ENCODE measurements at places on chromosomes 16 and 17. TPM values are rescaled to one million over a fixed set of nuclear protein-coding genes. Genes with fewer than 3 reads are reported as not detected.

Gene TOX3
- total RNA-seq = not detected

Gene PYY
- total RNA-seq = 0.51 TPM

Gene VKORC1
- total RNA-seq = 70.2 TPM

Gene TOP3A
- total RNA-seq = 19.0 TPM

Gene CD79B
- total RNA-seq = 1,164 TPM

Gene HBA1
- total RNA-seq = not detected

DNA sequence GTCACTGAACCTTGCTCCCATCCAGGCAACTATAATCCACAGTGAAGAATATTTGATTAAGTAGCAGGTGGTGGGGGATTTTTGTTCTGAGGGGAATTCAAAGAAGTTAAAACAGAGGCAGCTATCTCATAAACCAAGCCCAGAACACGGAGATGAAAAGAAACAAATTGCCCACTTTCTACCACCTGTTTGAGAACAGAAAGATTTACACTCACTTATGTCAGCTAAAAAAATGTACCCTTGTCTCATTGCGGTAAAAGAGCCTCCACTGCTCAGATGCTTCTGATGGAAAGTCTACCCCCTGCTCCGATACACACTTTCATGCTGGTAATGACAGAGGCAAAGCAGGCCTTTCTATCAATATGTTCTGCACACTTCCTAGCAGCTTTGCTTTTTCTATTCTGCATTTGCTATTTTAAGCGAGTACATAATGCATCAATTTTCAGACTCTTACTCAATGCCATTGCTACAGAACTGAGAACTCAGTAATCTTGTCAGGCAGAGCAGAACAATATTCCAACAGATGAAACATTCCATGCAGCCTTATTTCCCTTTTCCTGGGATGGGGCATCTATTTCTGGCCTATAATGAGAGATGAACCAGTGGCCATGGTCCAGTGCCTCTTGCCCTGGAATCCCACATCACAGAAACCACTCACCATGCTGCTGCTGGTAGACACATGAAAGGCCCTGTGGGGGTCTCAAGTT is 29.0 kb downstream of the CDK5R1 start:
- DNase-seq = no peak

GRCh38 chr16:84331998-84332780 is 36.1 kb upstream of the ATP2C2 start:
- no peak for DNase-seq

GRCh38 chr17:50075446-50076032 is 19.6 kb upstream of the PDK2 start:
- DNase-seq = no peak

DNA sequence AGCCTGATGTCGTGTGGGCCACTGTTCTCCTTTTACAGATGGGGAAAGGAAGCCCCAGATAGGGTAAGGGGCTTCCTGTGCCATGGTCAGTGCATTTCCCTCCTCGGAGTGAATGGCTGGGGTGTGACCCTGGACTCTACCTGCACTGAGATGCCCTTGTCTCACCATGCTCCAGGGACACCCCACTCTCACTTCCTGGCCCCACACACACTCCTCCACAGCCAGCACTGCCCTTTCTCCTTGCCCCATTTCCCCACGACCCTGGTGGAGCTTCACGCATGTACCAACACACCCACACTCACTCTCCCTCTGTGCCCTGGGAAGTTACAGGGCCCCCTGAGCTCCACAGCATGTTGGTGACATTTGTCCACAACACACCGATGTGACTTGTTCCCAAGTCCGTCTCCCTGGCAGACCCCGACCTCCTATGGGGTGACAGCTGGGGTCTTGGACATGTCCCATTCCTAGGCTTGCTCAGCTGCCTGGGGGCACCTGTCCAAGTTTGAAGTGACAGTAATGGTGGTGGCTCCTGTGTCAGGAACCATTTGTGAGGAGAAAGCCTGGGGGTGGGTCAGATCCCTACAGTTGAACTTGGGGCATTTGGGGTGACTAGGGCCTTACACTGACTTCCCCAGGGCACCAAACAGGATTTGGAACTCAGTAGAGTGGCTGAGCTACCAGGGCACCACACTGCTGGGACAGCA is 47.4 kb downstream of the PECAM1 start:
- DNase-seq = no peak

GRCh38 chr17:14078027-14078426 is 8.7 kb downstream of the COX10 start:
- DNase-seq = no peak

GRCh38 chr16:83789642-83790401 is 18.0 kb upstream of the HSBP1 start:
- DNase-seq = no peak

DNA sequence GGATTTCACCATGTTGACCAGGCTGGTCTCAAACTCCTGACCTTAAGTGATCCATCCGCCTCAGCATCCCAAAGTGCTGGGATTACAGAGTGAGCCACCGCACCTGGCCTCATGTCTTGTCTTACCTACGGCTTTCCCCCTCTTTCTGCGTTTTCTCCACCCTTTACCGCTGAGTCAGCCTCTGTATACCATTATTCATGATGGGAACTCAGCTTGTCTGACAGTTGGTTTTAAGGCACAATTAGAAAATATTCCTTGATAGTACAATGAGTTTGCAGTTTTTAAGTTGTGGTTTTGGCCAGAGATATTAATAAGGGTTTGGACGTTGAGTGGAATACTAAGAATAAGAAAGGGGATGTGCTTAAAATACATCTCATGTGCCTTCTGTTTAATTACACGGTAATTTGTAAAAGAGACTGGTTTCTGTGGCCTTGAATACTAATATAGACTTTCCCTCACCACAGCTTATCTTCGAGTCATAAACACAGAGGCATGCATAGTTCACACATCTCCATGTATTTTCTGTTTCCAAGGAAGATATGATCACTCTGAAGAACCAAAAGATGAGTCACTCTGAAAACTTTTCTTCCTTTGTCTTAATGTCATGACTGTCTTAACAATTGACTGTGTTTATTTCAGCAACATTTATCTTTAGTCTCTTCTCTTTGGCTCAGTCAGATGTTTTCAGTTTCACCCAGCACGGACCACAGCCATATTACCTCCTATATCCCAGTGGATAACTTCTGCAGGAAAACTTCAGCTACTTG is 54.4 kb downstream of the PITPNC1 start:
- no peak for DNase-seq

GRCh38 chr16:46826631-46827030 is 4.3 kb downstream of the C16orf87 start:
- DNase-seq = no peak

GRCh38 chr16:9138731-9139501 is 47.5 kb downstream of the HAPSTR1 start:
- DNase-seq = peak; percentile 85

GRCh38 chr16:55482056-55482455 is 3.1 kb downstream of the MMP2 start:
- no peak for DNase-seq

GRCh38 chr17:28892024-28892423 is 5.5 kb downstream of the FLOT2 start:
- no peak for DNase-seq

DNA sequence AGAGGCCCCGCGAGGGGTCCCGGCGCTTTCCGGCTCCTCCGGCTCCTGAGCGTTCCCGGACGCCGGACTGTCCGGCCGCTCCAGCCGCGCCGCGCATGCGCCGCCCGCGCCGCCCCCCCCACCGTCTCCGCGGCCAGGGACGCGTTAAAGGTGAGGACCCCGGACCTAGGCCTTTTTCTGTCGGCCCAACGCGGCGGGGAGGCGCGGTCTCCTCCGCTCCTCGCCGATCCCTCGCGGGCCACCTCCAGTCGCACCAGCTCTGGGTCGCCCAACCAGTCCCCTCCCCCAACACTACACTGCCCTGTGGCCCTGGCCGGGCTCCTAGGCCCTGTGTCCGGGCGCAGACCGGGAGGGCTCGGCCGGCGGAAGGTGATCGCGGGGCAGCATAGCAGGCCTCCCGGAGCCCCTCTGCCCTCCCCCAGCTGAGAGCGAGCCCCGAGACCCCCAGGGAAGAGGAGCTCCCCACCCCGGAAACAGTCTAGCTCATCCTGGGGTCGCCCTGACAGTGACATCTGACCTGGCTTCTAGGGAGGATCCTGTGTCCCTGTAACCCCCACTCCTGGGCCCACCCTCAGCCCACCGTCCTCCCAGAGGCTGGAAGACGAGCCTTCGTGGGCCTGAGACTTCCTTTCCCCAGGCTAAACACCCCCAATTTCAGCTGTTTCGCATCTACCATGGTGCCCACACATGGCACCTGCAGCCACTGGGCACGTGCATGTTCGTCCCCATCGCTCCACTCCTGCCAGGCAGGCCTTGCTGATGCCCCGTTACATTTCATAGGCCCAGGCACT is 14.7 kb upstream of the BCAR1 start:
- DNase-seq = peak; percentile 88

GRCh38 chr16:62755938-62756337 is 719.7 kb upstream of the CDH8 start:
- no peak for DNase-seq

GRCh38 chr17:71337938-71338337 is 782.9 kb upstream of the SOX9 start:
- no peak for DNase-seq
